ENCODE measurements at places on chromosomes 12 and 14.

- peak; percentile 49 for DNase-seq
These were observed 124.8 kb upstream of the NOS1 start for GRCh38 chr12:117485984-117486839.

- no peak for DNase-seq
These were observed 3.5 kb upstream of the CNIH1 start for GRCh38 chr14:54444681-54445080.

- DNase-seq, result no peak
These were observed 11.9 kb downstream of the SART3 start for GRCh38 chr12:108548954-108549521.

GRCh38 chr14:52333823-52334657 is 19.9 kb downstream of the PTGER2 start:
- no peak for DNase-seq

GRCh38 chr14:76918256-76918781 is 92.1 kb downstream of the LRRC74A start:
- DNase-seq, result no peak

DNA sequence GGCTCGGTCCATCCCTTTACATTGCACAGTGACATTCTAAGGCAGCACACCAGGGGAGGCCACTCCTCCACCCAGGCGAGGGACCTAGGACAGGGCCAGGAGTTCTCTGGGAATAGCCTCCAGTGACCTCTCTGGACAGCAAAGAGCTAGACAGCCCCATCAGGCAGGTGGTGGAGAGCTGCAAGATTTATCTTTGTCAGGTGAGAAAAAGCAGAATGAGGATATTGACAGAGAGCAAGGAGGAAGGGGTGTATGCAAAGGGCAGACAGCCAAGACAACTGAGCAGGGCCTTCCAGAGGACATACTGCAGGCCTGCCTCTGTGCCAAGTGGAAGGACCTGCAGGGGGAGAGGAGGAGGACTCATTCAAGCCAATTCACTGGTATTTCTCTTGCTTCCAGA is 112.4 kb upstream of the MAX start:
- no peak for DNase-seq

GRCh38 chr12:67651132-67651695 is 2.7 kb downstream of the DYRK2 start:
- DNase-seq, result no peak

GRCh38 chr14:78238141-78238540 is 68.0 kb downstream of the NRXN3 start:
- no peak for DNase-seq

DNA sequence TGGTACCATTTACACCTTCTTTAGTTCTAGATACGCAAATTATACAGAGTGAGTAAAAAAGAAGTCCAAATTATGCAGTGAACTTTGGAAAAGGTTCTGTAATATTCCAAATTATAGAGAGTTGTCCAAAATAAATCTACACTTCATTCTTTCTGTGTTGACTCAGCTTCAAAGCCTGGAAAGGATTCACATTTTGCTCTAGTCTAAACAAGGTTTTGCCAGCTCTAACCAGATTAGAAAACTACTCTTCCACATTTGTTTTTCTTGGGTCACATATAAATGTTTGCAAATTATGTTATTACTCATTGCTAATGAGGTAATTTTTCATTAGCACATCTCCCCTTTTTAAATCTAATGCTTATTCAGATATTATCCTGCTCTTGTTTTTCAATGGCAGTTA is 1562.4 kb upstream of the SEL1L start:
- no peak for DNase-seq

- no peak for DNase-seq
These were observed 46.7 kb upstream of the ATP23 start for GRCh38 chr12:57894399-57895292.

GRCh38 chr14:21802441-21802840 is 128.8 kb upstream of the OR4E1 start:
- DNase-seq, result no peak

- DNase-seq, result no peak
These were observed 61.8 kb downstream of the PIK3C2G start for GRCh38 chr12:18323159-18323558.

DNA sequence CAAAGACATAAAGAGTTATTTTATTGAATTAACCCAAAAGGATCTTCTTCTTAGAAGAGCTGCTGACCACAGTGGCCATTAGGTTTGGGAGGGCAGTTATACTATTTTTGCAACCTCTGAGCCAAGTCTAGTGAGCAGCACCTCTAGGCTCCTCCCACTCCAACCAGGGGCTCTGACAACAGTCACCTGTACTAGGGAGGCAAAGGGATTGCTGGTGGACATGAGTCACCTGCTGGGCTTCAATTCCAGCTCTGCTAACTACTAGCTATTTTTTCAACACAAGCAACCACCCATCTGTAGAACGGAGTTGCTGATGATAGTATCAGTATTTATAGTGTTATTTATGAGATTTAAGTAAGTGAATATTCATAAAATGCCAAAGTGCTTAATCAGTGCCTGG is 166.0 kb downstream of the KLHL28 start:
- DNase-seq, result no peak

DNA sequence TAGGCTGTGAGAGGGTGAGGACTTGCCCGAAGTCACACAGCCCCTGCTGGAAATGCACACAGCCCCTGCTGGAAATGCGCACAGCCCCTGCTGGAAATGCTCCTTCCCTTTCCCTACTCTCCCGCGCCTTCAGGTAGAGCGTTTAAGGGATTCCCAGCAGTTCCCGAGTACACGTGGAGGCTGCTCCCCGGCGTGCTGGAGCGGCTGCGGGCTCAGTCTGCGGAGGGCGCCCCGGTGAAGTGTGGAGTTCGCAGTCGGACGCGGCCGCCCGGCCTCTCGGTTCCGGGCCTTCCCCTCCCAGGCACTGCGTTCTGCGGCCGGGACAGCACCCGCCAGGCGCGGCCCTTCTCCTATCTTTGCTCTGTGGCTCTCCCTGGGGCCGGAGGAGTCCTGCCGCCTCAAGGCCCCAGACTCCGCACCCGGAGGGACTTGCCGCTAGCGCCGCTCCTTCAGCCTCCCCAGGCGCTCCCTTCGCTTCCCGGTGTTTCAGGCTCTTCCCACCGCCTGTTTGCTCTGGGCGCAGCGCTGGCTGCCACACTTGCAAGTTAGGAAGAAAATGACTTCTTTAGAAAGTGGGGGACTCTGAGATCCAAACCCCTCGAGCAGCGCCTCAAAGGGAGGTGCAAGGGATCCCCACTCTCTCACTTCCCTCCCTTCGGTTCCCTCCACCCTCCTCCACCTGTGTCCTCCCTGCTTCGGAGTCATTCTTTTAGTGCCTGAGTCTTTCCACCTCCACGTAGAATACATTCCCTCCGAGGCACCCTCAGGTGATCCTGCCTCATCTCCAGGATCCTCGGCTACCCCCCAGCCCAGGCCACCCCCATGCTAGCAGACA is 8.3 kb upstream of the TBX5 start:
- no peak for DNase-seq

DNA sequence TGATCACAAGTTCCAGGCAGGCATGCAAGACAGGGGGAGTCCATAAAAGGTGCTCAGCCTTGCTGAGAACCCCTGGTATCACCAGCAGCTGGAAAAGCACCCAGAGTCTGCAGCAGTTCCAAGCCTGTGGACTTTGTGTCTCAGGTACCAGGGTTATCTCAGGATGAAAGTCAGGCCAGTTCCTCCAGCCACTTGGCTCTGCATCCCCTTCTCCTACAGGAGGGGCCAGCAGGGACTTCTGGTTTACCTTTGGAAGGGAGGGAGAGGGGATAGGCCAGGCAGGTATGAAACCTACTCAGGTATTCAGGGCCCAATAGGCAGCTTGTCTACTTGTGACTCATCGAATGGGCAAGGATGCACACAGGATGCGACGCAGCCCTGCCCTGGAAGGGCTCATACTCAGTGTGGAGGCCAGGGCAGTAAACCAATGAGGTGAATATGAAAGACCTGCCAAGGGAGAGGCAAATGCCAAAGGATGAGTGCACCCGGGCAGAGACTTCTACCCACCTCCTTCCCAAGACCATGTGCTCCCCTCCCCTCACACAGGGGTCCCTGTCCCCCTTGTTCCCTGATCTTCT is 148.2 kb downstream of the SLC38A6 start:
- DNase-seq, result no peak

GRCh38 chr12:131197490-131197889 is 243.8 kb downstream of the ADGRD1 start:
- DNase-seq, result no peak

- DNase-seq, result peak; percentile 44
These were observed at the start of gene C1R for GRCh38 chr12:7092229-7092985. TSS of gene C1R (minus strand) at chr12:7092445. CDS start at chr12:7092388, 57 bp downstream.

GRCh38 chr12:26402648-26403047 is 207.3 kb downstream of the SSPN start:
- DNase-seq, result peak; percentile 13

GRCh38 chr12:127240249-127240929 is 1026.6 kb upstream of the TMEM132C start:
- DNase-seq, result no peak

DNA sequence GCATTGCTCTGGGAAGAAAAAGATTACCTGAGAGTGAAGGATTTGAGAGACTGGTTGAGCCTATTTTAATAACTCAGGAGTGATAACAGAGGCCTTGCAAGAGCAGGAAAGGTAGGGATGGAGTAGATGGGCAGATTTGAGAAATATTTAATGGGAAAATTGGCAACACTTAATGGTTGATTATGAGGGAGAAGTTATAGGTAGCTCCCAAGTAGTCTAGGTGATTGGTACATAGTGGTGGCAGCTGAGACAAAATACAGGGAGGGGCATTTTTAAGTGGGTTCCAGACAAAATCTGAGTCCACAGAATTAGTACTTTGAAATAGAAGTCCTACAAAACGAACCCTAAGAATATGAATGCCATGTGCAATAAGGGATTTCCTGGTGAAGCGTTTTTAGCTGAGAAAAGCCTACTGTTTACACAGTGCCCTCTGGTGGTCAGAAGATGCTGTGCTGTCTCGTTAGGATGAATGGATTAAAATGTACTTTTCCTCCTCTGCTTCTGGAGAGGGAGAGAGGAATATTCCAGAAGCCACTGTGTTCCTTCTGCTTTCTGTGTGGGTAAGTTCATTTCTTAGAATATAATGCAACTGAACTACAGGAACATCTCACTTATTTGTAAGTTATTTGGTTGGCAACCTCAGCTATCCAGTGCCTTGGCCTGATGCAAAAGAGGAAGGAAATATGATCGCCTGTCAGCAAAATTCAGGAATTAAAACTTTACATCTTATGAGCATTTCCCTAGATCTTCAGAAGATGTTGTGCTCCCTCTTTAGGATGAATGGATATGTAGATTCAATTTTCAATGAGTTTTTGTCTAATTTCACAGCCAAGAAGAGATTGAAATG is 6.5 kb downstream of the ZBTB1 start:
- peak; percentile 31 for DNase-seq

DNA sequence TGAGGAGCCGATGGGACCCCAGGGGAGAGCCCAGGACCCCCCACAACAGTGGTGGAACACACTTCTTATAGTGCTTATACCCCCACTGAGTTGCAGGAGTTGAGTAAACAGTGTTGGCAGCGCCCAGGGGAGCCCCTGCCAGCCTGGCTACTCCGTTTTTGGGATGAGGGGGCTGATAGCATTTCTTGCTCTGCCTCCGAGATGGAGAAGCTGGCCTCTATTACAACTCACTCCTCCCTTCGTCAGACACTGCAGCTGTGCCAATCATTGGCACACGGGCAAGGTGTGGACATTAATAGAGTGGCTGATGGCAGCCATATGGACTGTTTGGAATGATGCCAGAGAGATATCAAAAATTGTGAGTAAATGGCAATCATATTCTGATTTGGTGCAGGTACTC is 94.9 kb upstream of the TMPO start:
- DNase-seq, result no peak

DNA sequence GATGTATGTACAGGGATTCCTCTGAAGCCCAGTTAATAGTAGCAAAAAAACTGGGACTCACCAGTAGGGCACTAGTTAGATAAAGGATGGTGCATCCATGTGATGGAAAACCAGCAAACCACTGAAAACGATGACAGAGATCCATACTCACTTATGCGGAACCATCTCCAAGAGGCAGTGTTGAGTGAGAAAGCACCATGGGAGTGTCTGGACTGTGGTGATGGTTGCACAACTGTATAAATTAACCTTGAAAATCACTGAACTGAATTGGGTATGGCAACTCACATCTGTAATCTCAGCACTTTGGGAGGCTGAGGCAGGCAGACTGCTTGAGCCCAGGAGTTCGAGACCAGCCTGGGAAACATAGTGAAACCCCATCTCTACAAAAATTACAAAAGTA is 53.6 kb upstream of the ZFP36L1 start:
- no peak for DNase-seq

- DNase-seq, result no peak
These were observed 207.7 kb upstream of the DDHD1 start for GRCh38 chr14:53360829-53361228.

- no peak for DNase-seq
These were observed 217.9 kb downstream of the PAX9 start for GRCh38 chr14:36879558-36879957.

DNA sequence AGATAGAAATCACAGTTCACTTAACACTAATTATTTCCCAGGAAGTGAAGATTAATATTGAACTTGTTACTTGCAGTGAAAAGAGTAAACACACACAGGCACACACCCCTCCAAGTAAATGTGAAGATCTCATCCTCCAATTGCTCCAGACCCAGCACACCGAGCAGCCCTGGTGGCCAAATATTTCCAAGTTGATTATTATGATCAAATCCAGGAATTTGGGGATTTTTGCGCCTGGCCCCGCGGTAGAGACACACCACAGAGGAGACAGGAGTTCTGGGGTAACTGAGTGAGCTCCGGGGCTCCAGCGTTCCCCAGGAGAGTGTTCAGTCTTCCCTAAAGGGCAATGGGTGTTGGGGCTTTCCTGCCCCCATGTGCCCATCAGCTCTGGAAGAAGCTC is 431.5 kb downstream of the BCL11B start:
- DNase-seq, result no peak

Measured in NCI-H1930 (cell line).